ENCODE measurements at places on chromosomes 2 and 18. TPM values are rescaled to one million over a fixed set of nuclear protein-coding genes. Genes with fewer than 3 reads are reported as not detected.

Gene LOXHD1
- not detected for total RNA-seq

DNA sequence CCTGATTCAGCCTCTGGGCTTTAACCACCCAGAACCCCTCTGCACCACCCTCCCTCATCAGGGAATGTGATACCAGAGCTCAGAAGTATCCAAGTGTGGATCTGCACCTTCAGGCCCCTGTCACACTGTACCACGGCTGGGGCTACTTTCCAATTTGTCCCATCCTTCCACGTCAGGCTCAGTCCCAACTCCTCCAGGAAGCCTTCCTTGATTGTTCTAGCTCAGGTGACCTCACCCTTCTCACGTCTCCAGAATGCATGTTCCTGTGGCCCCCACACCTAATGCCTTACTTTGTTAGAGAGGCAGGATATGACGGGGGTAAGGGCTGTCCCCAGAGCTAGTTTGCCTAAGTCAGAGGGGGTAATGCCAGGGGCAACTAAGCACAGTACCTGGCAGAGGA lies 134.3 kb downstream of the TFCP2L1 start:
- no peak for DNase-seq

GRCh38 chr2:95052804-95053479 lies 27.4 kb downstream of the MAL start:
- DNase-seq, result no peak

- DNase-seq, result no peak
Observed at GRCh38 chr2:130288467-130289403, 54.0 kb upstream of the IMP4 start.

Data from HT-29 (cell line).